ENCODE measurements at places on chromosomes 6 and 20. TPM values are rescaled to one million over a fixed set of nuclear protein-coding genes. Genes with fewer than 3 reads are reported as not detected.

Gene SIRPD
- not detected for total RNA-seq

Gene TOX2
- 68.2 TPM for total RNA-seq

Gene KCNQ2
- total RNA-seq = not detected

Gene NHLRC1
- total RNA-seq = 1.5 TPM

Gene PGC
- not detected for total RNA-seq

Gene PCIF1
- total RNA-seq = 17.3 TPM

Gene SSTR4
- not detected for total RNA-seq

Gene NKAIN4
- not detected for total RNA-seq

Gene LY6G6C
- total RNA-seq = not detected

Gene DEFB128
- total RNA-seq = not detected

Gene STMN3
- 1.1 TPM for total RNA-seq

Gene CD109
- 37.5 TPM for total RNA-seq

Gene DDAH2
- 47.6 TPM for total RNA-seq

Gene RHAG
- not detected for total RNA-seq

Gene UFL1
- 20.1 TPM for total RNA-seq

Gene MAK
- not detected for total RNA-seq

Gene ARMC2
- total RNA-seq = 3.1 TPM

Gene WFDC8
- total RNA-seq = not detected

Gene SLC32A1
- total RNA-seq = not detected

Gene HAO1
- total RNA-seq = not detected

Gene AKAP12
- total RNA-seq = 6.4 TPM

Gene SLC4A11
- 2.5 TPM for total RNA-seq

Gene CST4
- not detected for total RNA-seq

Gene DDX43
- total RNA-seq = not detected

Gene TAAR1
- not detected for total RNA-seq

Gene KCNK15
- 0.22 TPM for total RNA-seq

Gene THBD
- 0.11 TPM for total RNA-seq

Gene ZNF334
- 1.1 TPM for total RNA-seq

Gene RMND1
- total RNA-seq = 23.3 TPM

Gene KCNK16
- not detected for total RNA-seq

Gene MOG
- total RNA-seq = not detected

Gene PRPH2
- total RNA-seq = 0.30 TPM

Gene SCGN
- total RNA-seq = not detected

Gene LAMA5
- total RNA-seq = 1.8 TPM

Gene SALL4
- total RNA-seq = 0.48 TPM

Gene OXT
- not detected for total RNA-seq

Gene KIAA1755
- 3.4 TPM for total RNA-seq

Gene NR2E1
- total RNA-seq = not detected

Gene MYCT1
- total RNA-seq = 0.39 TPM

Gene BCAS4
- 22.0 TPM for total RNA-seq

Gene IYD
- not detected for total RNA-seq

Gene RIPOR3
- 0.13 TPM for total RNA-seq

Gene C6orf52
- not detected for total RNA-seq

Gene GPSM3
- total RNA-seq = 3.7 TPM

Gene ZNF311
- total RNA-seq = 0.24 TPM

Gene KHDC1
- total RNA-seq = 6.2 TPM

Gene LIN28B
- total RNA-seq = not detected

Gene HLA-DOB
- 0.29 TPM for total RNA-seq

Gene AURKA
- 39.6 TPM for total RNA-seq

Gene VSX1
- total RNA-seq = not detected

Gene SNPH
- 14.8 TPM for total RNA-seq

Gene NELFCD
- total RNA-seq = 54.6 TPM

Gene TCEA2
- 47.8 TPM for total RNA-seq

Gene C6orf163
- 0.43 TPM for total RNA-seq

Gene PACSIN1
- total RNA-seq = not detected

Gene EYS
- total RNA-seq = not detected

Gene RSPH4A
- total RNA-seq = 0.20 TPM

Gene TSBP1
- not detected for total RNA-seq

Gene GJE1
- not detected for total RNA-seq

All from HFFc6 (cell line).